ENCODE measurements at places on chromosomes 11 and 22. TPM values are rescaled to one million over a fixed set of nuclear protein-coding genes. Genes with fewer than 3 reads are reported as not detected.

GRCh38 chr11:96188243-96189006 lies 154.6 kb downstream of the MAML2 start:
- DNase-seq = no peak

OR4A16 gene
- not detected for total RNA-seq

PANX2 gene
- 1.2 TPM for total RNA-seq

DNA sequence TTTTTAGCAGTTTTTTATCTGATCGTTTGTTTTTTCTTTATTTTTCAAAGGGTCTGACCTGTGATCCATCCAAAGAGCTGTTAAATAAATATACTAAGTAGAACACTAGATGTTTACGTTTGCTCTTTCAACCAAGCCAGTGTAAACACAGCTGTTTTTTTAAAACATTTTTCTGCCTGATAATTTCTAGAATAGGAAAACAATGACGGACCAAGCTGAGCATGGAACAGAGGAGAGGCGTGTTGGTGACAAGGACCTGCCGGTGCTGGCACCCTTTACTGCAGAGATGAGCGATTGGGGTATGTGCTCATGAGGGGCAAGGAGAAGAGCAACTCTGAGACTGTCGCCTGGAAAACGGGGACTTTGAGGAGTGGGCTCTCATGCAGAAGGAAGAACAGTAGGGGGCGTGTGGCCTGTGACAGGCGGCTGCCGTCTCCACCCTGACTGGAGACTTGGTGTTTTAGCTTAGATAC lies 28.6 kb upstream of the PANX2 start:
- no peak for DNase-seq

DNA sequence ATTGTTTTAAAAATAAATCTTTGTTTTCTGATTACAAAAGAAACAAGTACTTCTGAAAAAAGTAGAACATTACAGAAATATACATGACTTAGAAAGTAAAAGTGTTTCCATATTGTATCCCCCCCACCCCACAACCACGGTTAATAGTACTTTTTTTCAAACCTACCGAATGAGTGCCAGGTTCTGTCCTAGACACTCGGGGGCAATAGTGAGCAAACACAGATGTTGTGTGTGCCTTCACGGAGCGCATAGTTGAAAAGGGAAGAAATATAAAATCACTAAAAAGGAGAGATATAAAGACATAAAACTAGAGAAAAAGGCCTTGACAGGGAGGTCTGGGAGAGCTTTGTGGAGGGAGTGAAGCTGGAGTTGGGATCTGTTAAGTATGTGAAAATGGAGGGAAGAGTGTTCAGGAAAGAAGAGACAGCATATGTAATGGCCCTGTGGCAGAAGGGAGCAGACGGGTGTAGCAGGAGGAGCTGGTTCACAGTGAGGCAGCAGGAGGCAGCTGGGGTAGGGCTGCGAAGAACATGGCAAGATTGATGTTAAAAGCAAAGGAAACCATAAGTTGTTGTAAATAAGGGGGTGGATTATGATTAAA lies 42.1 kb upstream of the ALX4 start:
- no peak for DNase-seq

DNA sequence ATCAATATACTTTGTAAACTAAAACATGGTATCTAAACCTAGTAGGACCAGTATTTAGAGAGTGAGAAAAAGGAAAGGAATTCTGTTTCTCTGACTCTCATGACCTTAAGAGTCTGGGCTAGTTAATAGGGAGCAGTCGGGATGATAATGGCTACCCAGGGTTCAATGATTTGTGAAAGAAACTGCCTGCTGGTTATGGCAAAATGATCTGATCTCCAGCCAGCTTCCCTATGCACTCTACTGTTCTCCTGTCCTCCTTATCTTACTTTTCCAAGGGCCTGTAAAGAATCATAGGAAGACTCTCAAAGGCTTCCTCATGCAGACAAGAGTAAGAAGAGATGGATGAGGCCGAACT lies 193.1 kb upstream of the PITPNB start:
- DNase-seq = no peak

TBX10 gene
- not detected for total RNA-seq

CCDC88B gene
- 11.2 TPM for total RNA-seq

DNA sequence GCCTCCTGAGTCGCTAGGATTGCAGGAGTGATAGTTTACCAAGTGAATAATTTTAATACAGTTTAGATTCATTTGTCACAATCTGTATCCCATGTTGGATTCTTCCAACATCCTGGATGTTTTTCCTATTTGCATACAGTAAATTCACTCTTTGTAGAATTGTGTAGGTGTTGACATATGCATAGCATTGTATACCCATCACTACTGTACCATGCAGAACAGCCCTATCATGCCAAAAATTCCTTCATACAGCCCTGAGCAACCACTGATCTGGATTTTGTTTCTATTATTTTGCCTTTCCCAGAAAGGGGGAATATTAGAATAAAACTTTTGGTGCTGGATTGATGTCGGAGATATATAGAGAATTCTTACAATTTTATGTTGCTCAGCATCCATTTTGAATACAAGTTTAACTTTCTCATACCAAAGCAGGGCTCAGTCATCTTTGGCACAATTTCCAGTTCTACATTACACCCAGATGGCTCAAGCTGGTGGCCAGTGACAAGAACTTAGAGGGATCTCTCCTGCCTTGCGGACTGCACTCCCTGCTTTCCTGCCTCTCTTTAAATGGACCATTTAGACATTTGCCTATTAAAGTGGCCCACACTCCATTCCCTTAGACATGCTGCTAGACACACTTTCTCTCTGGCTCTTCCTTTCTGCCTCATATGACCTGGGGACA lies 45.4 kb upstream of the CFAP300 start:
- no peak for DNase-seq

ACR gene
- total RNA-seq = not detected

DNA sequence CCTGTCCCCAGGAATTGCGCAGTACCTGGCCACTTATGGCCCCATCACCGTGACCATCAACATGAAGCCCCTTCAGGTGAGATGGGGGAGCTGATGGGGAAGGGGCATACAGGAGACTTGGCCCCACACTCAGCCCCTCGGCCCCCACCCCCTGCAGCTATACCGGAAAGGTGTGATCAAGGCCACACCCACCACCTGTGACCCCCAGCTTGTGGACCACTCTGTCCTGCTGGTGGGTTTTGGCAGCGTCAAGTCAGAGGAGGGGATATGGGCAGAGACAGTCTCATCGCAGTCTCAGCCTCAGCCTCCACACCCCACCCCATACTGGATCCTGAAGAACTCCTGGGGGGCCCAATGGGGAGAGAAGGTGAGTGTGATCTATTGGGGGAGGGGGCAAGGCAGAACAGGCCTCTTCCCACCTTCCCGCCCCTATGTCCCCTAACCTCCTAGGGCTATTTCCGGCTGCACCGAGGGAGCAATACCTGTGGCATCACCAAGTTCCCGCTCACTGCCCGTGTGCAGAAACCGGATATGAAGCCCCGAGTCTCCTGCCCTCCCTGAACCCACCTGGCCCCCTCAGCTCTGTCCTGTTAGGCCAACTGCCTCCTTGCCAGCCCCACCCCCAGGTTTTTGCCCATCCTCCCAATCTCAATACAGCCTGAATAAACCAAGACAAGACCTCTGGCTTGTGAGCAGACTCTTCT lies 3.6 kb downstream of the CTSW start:
- DNase-seq = no peak

- no peak for DNase-seq
These were observed 16.0 kb upstream of the SHISAL1 start for GRCh38 chr22:44328762-44329161.

DNA sequence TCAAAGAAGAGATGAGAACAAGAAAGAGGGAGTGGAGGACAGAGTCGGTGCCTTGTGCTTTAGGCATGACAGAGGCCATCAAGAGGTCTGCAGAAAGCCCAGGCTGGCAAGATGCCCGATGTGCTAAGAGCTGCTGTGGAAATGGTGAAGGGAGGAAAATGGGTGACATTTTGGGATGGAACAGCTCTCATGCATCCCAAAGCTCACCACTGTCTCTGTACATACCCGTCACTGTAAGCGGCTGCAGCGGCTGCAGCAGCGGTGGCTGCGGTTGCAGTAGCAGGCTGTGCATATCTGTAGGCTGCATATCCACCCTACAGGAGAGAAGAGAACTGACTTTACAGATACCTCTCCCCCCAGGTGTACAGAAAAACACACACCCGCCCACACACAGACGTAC lies 28.6 kb downstream of the APOL5 start:
- no peak for DNase-seq

GRCh38 chr11:77055101-77055561 lies 11.6 kb upstream of the CAPN5 start:
- no peak for DNase-seq

DNA sequence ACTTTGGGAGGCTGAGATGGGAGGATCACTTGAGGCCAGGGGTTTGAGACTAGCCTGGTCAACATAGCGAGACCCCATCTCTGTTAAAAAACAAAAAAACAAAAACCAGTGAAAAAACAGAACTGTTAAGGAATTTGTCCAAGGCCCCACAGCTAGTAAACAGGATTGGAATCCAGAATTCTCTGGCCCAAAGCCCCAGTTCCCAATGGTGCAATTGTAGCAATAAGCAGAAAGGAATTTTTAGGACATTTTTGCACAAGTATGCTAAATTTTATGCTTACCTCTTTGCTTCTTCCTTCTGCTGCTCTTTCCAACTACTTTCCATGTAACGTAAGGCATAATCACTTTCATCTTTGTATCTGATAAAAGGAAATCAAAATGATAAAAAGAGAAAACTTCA lies 11.6 kb downstream of the MISFA start:
- DNase-seq = no peak

- DNase-seq = no peak
These were observed 179.9 kb downstream of the GRIA4 start for GRCh38 chr11:105789579-105790420.

DDTL gene
- total RNA-seq = 2.6 TPM

DNA sequence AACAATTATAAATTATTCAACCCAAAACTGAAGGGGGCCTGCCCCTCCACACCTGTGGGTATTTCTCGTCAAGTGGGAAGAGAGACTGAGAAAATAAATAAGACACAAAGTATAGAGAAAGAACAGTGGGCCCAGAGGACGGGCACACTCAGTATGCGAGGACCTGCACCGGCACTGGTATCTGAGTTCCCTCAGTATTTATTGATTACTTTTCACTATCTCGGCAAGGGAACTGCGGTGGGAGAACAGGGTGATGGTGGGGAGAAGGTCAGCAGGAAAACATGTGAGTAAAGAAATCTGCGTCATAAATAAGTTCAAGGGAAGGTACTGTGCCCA lies 3.2 kb downstream of the C11orf54 start:
- DNase-seq = no peak
